ENCODE measurements at places on chromosomes 7 and 10.
A peak's percentile ranks its signal among the peaks of the same experiment; 100 is the strongest.

DNA sequence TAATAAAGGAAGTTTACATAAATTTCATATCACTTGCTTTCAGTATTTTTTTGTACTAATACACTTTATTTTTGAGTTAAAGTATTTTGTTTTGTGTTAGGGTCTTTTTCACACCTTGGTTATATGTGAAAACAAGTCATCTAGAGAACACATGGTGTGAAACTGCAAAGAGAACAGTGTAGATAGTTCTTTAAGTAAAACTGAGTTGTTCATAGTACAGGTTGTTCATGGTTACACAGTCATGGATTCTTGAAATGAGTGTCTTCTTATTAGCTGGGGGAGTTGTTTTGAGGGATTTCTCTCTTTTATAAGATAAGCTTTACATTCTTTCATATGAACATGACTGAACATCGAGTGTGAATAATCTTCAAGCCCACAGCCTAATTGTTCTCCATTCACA lies 244.2 kb downstream of the THSD7A start:
- no peak for DNase-seq

GRCh38 chr10:116038259-116038658 lies 234.7 kb downstream of the GFRA1 start:
- DNase-seq, result peak; percentile 34

GRCh38 chr7:47277321-47277781 lies 304.6 kb downstream of the TNS3 start:
- no peak for DNase-seq

DNA sequence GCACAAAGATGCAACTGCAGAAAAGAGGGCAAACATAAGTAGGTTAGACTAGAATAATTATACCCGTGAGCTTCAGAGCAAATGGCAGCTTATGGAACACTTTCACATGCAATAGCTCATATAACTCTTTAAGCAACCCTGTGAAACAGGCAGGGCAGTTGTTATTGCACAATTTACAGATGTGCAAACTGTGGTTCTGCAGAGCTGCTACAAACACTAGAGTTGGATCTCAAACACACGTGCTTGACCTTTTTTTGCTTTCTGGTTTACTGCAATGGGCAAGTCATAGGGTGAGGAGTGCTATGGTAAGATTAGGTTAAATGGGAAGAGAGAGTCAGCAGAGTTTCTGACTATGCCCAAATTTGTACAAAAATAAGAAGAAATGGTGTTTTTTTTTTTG lies 610.8 kb downstream of the GATA3 start:
- DNase-seq, result no peak

DNA sequence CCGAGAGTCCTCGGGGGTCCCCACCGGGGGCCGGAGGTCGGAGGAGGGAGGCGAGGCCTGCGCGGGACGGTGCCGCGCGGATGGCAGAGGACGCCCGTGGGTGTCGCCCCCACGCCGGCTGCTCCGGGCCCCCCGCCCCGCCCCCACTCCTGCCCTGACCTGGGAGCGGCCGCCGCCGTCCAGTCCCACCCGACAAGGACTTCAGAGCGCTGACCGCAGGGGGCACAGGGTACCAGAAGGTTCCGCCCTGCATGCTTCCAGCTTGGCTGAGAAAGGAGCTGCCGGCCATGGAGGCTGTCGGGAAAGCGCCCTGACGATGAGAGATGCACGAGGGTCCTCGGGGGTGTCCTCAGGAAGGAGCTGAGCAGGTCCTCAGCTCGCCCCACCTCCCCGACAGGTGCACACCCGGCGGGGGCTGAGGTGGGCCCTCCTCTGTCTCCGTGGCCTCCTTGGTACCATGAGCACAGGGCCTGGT lies 57.0 kb upstream of the DNAJB6 start:
- DNase-seq, result no peak

DNA sequence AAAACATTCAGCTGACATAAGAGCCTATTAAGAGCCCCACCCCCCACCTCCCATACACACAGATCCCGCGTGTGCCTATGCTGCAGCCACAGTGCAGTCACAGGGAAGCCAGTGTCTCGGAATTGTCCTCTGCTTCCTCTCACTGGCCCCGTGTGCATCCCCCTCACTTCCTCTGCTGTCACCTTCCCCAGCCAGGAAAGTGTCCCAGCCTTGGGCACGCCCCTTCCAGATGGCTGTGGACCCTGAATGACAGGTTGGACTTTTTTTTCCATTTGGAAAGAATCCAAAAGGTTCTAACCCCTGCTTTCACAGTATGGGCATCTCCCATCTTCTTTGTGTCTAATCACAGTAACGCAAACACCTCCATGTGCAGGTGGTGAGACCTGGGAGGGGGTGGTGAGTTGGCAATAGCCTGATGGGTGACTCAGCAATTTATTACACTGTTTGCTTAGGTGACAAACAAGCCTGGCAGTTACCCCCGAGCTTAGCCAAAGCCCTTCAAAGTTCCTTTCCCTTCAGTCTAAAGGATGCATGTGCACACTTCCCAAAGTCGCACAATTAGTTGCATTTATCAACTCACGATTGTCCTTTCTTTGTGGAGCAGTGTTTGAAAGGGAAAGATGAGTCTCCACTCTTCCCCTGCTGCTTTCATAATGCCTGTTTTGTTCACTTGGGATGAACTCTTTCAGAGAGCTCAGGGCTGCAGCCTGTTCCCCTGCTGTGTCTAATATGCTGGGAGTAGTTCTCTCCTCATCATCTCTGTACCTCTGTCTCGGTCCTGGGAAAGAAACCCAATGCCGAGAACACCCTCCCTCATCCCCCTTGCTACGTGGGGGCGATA lies 67.5 kb upstream of the EFCAB10 start:
- no peak for DNase-seq

- DNase-seq, result no peak
Measured at GRCh38 chr10:131955591-131956340, 26.0 kb downstream of the BNIP3 start.

DNA sequence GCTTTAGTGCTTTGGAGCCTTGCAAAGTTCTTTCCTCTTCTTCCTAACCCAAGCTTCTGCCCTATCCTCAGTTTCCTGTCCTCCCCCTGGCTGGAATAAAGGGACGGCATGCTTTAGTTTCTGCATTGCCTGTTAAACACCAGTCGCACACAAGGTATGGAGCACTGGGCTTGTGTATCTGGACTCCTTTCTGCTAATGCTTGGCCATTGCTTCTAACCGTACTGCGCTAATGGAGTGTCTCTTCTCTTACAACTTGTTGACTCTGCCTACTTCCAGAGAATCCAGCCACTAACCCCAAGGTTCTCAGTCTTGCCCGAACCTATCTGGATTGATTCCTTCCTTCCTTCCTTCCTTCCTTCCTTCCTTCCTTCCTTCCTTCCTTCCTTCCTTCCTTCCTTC lies 120.6 kb downstream of the REEP3 start:
- DNase-seq, result no peak

DNA sequence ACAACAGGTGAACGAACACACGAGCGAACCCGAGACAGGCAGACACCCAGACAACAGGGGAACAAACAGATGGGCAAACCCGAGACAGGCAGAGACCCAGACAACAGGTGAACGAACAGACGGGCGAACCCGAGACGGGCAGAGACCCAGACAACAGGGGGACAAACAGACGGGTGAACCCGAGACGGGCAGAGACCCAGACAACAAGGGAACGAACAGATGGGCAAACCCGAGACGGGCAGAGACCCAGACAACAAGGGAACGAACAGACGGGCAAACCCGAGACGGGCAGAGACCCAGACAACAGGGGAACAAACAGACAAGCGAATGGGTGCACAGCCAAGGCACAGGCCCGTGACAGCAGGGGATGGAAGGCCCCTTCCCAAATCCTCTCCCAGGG lies 264.7 kb downstream of the ELFN1 start:
- no peak for DNase-seq

DNA sequence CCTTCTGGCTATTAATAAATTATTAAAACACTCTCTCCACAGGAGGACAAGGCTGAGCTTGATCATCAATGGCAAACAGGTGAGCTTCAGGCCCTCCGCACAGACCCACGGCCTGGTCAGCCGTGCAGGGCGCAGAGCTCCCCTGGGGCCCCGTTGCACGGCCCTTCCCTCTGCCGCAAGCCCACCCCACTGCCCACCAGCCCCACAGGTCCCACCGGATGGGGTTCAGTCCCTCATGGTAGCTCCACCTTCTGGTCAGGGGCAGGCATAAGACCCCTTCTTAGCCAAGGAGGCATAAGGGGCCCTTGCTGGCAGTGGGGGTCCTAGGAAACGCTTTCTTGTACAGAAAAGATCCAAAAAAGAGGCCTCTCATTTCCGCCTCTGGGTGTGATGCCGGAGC lies 84.6 kb downstream of the MAD1L1 start:
- DNase-seq, result no peak

- no peak for DNase-seq
Measured at GRCh38 chr7:23685731-23686130, 5.7 kb downstream of the FAM221A start.

DNA sequence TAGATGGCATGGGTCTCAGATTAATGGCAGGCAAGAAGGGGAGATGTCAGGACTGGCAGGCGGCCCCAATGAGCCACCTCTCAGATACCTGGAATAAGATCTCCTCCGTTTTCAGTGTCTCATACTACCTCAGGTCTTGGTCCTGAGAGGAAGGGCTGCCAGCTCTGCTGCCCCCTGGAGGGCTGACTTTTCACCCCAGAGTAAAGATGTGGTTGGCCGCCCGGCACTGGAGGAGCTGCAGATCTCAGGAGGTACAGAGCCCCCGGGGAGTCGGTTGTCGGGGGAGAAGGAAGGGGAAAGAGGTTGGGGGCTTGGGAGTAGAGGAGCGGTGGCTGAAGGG lies 642 bp upstream of the COL13A1 start:
- DNase-seq, result no peak

DNA sequence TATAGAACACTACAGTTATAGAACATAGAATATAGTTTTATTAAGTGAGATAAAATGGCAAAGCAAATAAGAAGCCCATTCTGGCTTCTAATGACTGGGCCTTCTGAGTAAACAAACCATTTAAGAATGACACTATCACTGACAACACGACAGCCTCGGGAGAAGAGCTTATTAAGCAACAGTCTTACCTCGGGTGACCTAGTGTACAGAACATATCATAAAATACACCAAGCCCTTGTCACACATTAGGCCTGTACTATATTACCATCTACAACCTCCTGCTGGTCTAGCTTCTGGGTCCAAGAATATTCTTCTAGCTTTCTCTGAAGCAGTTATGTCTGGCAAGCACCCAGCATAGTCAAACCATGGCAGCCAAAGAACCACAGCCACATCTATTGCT lies 32.0 kb downstream of the CCDC186 start:
- no peak for DNase-seq

DNA sequence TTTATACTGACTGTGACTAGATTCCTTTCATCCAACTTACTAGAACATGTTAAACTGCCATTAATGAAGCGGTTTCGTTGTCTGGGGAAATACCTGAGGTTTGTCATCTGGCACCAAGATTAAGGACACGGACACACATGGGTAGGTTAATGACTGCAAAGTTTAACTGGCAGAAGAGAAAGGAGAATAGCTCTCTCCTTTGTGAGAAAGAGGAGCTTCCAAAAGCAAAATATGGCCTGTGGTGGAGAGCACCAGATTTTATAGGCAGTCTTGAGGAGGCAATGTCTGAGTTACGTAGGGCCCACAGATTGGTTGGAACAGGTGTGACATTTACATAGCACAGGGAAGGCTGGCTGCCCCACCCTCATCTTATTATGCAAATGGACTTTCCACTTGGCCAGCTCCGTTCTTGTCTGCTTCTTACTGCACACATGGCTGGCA lies 1193.0 kb upstream of the CELF2 start:
- DNase-seq, result no peak

Measured in astrocyte (in vitro differentiated cells and primary cell).